ENCODE measurements at places on chromosomes 5 and 9.

DNA sequence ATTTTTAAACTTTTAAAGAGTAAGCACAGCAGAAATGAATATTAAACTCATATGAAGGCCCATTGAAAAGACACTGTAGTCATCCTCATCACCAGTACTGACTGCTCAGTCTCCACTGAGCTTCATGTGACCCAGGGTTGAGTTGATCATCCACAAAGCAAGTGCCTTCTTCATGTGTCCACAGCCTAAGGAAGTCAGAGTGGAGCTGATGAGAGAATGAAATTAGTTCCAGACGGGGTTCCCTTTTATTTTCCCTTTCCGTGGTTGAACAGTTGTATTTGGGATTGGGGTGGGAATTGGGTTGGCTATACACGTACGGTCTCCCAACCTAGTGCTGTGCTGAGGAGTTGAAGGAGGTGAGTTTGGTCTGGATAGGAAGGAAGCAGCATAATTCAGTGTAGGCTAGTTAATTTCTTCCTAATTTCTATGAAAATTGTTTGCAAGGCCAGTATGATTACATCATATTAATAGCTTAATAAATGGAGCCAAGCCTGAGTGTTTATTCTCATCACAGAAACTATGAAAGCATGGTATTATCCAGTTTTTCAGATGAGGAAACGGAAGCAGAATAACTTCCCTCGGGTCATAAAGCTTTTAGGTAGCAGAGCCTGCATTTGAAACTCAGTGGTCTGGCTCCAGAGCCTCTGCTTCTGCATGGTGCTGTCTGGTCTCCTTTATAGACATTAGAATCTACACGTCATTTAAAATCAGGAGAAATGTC lies 103.9 kb upstream of the DMRT1 start:
- no peak for DNase-seq

GRCh38 chr9:94145640-94146039 lies 61.4 kb downstream of the PTPDC1 start:
- no peak for DNase-seq

DNA sequence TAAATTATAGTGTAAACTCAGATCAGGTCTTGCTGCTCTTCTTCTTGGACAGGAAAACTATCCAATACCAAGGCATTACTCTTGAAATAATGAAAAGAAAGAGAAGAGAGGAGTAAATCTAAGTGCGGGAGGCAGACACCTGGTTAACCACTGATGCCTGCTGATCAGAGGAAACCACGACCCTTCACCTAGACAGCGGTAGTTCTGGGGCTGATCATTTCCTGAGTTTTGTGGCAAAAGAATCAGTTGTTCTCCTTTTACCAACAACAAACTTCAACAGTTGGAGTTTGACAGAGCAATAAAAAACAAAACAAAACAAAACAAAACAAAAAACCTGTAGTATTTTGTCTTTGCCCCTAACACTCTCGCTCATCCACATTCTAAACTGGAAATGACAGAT lies 3.0 kb downstream of the RLN1 start:
- DNase-seq: no peak

DNA sequence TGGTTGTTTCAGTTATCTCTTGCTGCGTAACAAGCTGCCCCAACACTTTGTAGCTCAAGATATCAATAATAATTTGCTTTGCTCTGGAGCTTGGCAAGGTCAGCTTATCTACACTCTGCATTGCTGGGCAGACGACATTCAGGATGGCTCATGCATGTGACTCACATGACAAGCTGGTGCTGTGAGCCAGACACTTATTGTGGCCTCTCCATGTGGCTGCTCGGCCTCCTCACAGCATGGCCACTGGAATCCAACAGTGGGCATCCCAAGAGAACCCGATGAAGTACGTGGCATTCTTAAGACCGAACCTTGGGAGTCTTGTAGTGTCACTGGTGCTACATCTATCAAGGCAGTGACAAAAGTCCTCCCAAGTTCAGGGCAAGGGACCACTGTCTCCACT lies 94.2 kb upstream of the MVB12B start:
- DNase-seq: no peak

DNA sequence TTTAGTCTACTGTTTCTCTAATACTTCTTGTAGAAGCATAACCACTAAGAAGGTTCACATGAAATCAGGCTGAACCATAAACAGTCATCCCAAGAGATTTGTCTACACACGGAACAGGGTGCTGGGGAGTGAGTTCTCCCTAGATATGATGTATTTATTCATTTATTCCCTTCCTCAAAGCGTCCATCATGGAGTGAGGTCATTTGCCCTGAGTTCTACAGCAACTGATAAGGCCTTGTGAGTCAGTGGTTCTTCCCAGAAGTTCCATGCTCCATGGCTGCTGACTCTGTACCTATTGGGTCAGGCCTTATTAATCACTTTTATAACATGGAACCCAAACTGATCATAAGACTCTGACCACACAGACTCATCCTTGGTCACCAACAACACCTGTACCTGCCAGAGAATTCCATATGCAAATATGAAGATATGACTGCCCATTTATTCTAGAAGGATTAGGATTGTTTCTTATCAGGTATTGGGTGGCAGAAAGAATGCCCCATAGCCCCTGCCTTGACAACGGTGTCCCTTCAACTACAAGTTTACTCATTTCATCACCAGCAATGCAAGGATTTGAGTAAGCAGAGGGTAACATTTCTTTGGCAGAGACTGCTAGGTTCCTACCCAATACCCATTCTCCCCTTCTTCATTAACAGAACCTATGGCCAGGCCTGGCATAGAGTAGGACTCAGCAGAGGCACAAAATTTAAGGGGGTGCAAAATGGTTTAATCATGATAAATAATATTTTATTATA lies 118.1 kb downstream of the LHFPL2 start:
- no peak for DNase-seq

DNA sequence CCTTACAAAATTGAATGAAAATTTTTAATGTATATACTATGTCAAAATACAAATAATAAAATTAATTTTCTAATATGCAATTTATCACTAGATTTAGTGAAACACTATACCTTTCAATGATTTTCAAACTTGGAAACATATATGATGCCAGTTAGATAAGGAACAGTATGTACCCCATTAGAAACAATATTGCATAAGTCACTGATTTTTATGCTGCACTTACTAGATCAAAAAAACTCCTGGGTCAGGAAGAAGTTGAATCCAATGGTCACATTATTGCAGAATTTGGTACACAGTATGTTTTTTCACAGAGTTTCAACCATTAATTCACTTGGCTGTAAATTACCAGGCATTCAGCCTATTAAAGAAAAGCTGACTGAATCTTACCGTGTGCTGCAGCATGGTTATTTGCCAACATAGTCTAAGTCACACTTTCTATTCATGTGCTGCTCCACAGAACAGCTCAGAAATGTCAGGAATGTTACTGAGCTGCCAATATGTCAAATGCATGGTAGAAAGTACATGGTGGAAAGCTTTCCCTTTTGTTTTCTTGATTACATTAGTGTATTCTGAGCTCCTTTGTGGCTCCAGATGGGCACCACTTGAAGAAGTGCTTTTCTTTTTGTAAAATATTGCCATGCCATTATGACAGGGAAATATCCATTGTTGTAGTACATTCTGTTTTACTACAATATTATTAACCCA lies 9.9 kb upstream of the PRR16 start:
- DNase-seq: no peak

DNA sequence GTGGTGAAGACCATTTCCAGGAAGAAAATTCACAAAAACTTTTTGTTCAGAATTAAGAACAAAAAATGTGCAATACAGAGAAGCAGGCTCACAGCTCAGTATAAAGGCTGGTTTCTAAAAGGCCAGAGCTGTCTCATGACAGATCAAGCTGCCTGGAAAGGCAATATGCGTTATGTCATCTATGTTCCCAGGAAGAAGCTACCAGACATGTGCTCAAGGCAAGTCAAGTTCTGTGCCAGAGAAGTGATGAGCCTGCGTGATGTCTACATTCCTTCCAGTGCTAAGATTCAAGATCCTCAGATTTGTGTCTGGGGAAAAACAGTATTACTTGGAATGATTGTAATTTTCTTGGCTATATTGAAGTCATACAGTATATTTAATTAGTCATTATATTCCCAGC lies 104.3 kb downstream of the PDE4D start:
- DNase-seq: no peak

Data from GM12891 (cell line).